ENCODE measurements at places on chromosomes 2 and 18. TPM values are rescaled to one million over a fixed set of nuclear protein-coding genes. Genes with fewer than 3 reads are reported as not detected.

DNA sequence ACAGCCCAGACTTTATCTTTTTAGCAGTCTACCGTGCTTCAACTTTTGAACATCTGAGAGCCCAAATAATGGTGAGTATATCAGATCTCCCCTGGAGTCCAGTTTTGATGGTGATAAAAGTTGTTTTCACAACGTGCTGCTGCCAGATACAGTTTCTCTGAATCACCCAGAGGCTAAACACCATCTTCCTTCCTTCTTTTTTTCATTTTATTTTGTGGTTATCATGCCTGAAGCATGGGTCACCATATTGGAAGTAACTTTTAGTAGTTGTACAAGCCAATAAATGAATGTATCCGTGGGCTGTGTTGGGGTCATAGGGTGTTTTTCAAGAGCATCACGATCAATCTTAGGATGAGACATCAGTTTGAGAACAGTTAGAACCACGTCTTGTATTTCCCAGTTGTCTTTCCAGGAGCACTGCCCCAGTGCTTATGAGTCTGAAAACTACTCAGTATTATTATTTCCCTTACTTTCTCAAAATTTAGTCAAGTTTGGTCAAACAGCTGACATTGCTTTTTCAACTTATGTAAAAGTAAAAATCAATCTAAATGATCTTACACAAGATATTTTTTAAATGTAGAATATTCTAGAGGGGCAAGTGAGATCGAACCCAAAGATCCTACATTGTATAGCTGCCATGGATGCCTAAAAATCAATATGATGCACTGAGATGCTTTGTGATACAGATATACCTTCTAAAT lies 311.4 kb downstream of the CTNNA2 start:
- no peak for DNase-seq

DNA sequence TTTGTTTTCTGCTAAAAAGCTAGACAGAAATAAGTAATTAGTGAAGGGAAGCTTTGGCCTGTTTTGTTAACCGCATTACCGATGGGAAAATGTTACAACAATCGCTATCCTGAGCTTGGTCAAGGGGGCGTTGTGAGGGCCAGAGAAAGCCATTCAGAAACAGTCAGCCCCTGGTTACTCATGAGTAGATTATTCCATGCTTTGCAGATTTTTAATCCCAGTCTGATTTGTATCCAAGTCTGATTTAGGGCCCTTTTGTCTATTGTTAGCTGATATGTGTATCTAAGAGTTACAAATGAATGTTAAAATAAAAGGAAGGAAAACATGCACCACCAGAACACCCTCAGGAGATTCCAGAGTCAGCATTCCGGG lies 99.1 kb downstream of the PRPF40A start:
- DNase-seq = no peak

- no peak for DNase-seq
Measured at GRCh38 chr2:99152199-99152895, 2.4 kb downstream of the TSGA10 start.

DNA sequence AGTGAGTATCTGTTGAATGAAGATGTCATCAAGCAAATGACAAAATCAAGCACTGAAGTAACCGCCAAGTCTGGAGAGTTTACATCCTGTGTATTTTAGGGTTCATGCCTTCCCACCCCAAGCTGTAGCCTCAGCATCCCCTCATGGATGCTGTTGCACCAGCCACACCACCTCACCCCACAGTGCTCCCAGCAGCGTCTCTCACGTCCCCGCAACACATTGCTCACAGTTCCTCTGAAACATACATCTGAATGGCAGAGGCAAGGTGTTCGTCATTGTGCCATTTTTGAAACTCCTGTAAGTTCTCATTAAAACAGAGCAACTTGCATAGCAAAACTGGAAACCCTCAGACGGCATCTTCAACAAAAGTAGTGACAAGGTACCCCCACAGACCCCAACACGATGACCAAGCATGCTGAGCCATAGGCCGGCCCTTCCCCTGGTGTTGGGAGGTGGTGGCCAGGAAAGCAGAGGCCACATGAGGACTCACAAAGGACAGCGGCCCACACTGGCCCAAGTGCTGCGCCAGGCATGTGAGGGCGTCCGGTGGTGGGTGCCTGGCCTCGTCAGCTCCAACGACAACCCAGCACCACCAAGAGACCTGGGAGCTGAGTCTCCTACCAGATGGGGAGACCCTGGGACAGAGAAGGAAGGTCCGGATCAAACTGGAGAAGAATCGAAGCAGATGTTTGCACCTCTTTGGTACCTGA lies 456.5 kb downstream of the EIPR1 start:
- DNase-seq = no peak

- no peak for DNase-seq
Measured at GRCh38 chr2:44150473-44150872, 18.2 kb upstream of the PPM1B start.

DNA sequence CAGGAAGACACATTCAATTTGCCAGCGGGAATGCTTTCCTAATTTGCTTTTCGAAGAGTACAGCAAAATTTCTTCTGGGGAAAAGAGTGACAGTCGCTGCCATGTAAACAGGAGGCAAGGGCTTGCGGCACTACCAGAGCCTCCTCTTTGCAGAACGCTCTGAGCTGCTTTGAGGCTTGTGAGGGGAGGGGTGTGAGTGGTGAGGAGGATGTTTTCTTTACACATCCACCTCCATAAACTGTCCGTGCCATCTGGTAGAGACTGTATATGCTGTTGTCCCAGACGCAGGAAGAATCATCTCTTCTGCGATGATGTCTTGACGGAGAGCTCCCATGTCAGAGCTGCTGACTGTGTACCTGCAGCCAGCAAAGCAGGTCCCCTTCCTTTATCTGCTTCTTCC lies 138.0 kb downstream of the SOCS6 start:
- no peak for DNase-seq

Gene ALLC
- 0.18 TPM for total RNA-seq

Gene HK2
- total RNA-seq = 0.80 TPM

Gene ERCC3
- 15.3 TPM for total RNA-seq

Gene PSMA8
- total RNA-seq = not detected
